Activated CD4-positive, alpha-beta T cell treated with anti-CD3 and anti-CD28 coated beads for 1 hour (primary cell): ENCODE measurements at places on chromosomes 2 and 18.

- DNase-seq, result no peak
Observed at GRCh38 chr18:8791171-8791651, 85.9 kb downstream of the MTCL1 start.

GRCh38 chr18:71011389-71011788 is 722.5 kb downstream of the SOCS6 start:
- DNase-seq, result no peak

DNA sequence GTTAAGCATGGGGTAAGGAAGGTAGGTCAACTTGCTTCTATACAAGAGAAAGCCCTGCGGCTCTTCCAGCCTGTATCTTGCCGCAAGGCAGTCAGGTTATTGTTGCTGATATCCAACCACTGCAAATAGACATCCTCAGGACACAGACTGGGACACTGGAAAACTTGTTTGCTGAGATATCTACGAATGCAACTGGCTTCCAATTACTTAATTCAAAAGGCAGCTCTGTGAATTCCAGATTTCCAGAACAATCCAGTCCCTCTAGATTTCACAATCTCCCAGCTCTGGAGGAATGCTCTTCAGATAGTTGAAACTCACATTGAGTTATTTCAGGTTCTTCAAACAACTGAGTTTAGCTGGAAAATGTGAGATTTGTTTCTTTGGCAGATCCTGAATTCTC is 34.6 kb upstream of the SP9 start:
- no peak for DNase-seq

DNA sequence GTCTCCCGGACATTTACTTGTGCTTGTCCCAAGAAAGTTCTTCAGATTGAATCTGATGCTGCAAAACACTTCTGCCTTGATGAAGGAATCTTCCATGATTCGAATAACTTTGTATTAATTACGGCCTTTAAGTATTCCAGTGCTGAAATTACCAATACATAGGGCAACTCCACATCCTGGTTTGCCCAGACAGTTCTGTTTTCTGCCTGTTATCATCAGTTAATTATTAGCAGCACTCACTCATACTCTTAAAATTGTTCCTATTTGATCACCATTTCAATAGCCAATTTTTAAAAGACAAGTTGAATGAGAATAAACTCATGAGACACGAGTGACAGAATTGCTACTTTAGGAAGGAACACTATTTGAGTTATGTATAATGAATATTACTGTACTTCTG is 620.7 kb upstream of the ZEB2 start:
- no peak for DNase-seq

DNA sequence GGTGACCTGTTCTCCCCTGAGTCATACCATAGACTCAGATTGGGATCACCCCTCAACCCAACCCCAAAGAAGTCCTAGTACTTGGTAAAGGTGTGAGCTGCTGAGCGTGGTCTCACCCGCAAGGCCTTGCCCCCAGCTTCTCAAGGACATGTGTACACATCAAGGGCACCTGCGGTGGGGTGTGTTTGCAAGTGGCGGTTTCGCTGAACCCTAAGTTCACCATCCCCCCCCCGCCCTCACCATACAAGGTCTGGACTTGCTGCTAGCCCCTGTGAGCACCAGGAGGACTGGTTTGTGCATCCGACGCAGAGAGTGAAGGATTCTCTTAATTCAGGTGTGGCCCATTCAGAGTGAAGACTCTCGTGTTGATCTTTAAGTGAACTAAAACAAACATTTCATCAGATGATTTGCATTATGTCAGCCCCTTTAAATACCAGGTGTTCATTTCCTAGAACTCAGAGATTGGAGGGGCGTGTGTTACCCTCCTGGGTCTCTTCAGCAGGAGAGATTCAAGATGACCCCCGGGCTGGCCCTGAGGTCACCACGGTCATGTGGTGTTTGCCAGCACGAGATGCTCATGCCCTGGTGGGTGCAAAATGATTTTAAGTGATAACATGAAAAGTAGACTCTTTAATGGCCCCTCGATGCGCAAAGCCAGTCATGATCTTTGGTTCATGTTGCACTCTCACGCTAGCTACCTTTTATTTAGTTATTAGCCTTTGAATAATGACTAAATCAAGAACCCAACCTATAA is 27.8 kb downstream of the MTERF4 start:
- no peak for DNase-seq

GRCh38 chr2:134792186-134792585 is 46.2 kb upstream of the ACMSD start:
- no peak for DNase-seq

- no peak for DNase-seq
Observed at GRCh38 chr2:62334440-62335058, 138.6 kb downstream of the B3GNT2 start.

DNA sequence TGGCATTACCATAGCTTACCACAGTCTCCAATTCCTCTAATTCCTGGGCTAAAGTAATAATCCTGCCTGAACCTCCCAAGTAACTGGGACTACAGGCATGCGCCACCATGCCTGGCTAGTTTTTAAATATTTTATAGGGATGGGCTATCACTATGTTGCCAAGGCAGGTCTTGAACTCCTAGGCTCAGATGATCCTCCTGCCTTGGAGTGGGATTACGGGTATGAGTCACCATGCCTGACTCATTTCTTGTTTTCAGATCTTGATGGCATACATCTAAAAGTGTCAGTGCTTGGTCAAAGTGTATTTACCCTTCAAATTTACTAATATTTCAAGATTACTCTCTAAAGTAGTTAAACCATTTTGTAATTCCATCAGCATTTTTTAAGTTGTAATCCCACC is 9.4 kb upstream of the SOCS6 start:
- no peak for DNase-seq

- DNase-seq, result no peak
Observed at GRCh38 chr2:37648331-37649011, 23.0 kb downstream of the CDC42EP3 start.

GRCh38 chr18:48910972-48911545 is 39.7 kb downstream of the SMAD7 start:
- no peak for DNase-seq

DNA sequence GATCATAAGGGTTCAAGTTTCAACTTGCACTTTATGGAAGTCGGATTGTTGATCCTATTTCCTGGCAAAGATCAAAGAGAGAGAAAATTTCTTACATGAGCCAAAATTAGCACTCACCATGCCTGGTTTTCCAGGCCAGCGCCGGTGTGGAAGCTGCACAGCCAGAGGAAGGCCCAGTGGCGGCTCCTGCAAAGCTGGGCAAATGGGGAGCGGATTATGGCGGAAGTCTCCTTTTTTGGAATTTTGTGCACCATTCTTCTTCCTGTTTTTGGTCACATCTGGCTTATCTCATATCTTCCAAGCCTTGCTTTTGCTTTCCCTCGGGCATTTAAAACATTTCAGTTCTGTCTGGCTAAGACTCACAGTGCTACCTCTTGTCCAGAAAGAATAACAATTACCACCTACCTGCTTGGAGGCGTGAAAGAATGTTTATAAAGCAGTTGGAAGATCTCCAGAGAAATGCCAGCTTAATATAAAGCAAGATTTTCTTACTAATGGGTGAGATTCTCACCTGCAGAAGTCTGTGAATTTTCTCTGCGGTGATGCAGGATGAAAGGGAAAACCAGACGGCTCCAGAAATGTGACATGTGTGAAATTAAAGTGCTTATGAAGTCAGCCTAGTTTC is 94.3 kb downstream of the ASAP2 start:
- DNase-seq, result no peak

GRCh38 chr2:107428781-107429180 is 397.9 kb upstream of the RGPD4 start:
- DNase-seq, result no peak

DNA sequence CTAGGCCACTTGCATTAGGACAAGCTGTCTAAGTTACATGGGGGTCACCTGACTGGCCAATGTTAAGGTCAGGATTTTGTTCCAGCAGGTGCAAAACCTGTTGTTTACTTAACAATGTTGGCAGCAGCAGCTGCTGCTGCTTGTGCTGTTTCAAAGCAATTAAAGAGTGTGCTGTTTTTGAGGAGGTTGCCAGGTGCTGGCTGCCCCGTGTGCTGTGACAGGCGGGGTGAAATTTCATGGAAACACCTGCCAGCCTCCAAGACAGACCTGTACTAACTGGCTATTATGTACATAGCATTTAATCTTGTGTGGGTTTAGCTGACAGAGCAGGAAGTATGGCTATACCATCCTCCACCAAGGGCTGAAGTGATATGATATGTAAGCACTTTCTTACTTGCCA is 224.9 kb downstream of the ASXL3 start:
- no peak for DNase-seq

DNA sequence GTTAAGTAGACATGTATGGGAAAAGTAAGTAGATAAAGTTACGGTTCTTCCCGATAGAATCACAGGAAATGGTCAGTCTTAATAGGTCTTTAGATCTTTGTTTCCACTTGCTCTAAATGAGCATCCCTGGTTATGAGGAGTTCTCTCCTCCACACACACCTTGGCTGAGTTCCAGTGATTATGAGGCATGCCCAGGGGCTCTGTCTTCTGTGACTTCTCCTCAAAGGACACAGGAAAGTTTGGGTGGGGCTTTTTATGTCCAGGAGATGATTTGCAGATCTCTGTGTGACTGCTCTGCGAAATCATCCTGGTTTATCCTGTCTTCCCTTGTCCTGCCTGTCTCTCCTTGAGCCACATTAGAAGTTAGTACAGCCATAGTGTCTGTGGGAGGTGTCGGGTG is 83.9 kb upstream of the EML6 start:
- DNase-seq, result no peak

DNA sequence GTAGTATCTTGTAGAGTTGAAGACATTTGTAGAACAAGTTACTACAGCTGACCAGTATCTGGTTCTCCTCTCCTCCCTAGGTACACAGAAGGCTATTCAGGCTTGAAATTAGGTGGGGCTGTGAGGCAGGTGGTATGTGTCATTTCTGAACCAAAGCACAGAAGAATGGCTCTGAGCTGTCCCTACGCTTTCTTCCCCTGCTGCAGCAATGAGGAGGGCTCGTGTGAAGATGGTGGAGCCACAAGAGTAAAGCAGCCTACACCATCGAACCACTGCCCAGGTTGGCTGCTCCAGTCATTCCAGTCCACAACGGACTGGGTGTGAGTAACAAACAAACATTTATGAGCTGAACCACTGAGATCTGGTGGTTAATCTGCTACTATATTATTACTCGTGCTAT is 148.9 kb downstream of the DTNB start:
- no peak for DNase-seq

DNA sequence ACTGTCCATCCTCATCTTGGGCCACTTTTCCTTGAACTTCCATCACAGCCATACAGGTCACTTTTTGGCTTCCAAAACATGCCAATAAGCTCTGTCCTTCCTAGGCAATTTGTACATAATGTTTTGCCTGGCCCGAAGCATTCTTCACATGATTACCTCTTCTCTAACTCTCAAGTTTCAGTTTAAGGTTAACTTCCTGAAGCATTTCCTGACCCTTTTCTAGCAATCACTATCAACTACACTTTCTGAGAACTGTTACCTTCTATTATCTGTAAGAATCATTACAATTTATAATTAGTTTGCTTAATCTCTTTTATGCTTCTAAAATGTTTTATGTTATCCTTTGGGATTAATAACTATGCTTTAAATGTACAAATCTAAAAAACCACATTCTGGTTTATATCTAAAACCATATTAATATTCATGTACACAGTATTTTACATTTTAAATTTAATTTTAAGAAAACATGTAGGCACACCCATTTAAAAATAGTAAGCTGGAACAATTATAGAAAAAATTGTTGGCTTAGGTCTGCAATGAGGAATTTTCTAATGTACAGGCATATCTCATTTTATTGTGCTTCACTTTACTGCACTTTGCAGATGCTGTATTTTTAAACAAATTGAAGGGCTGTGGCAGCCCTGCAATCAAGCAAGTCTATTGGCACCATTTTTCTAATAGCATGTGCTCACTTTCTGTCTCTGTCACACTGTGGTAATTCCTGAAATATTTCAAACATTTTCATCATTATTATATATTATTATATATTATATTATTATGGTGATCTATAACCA is 76.4 kb downstream of the C2orf74 start:
- DNase-seq, result no peak

DNA sequence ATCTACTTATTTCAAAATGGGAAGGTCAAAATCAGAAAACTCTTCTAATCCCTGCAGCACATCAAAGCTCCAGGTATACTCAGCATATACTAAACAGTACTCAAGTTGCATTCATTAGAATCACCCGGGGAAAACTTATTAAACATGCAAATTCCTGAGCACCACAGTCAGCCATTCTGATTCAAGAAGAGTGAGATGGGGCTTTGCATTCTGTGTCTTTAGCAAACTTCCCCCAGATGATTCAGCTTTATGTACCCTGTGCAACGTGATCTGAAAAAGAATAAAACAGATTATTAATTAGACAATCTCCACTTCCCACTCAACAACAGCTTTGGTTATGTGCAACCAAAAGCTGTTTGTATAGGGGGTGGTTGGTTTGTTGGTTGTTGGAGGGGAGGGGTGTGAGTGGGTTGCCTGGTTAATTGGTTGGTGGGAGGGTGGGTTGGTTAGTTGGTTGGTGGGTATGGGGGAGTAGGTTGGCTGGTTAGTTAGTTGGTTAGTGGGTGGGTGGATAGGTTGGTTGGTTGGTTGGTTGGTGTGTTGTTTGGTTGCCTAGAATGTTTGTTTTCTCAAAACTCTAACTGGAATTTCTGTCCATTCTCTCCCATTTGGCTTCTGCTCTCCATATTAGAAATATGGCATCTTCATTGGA is 112.5 kb upstream of the AGAP1 start:
- DNase-seq, result no peak

- no peak for DNase-seq
Observed at GRCh38 chr2:28363686-28364280, 28.9 kb upstream of the FOSL2 start.

GRCh38 chr2:65435625-65436168 is 3.3 kb upstream of the SPRED2 start:
- peak; percentile 13 for DNase-seq

- DNase-seq, result no peak
Observed at GRCh38 chr2:74564222-74564621, 9.7 kb downstream of the DOK1 start.

DNA sequence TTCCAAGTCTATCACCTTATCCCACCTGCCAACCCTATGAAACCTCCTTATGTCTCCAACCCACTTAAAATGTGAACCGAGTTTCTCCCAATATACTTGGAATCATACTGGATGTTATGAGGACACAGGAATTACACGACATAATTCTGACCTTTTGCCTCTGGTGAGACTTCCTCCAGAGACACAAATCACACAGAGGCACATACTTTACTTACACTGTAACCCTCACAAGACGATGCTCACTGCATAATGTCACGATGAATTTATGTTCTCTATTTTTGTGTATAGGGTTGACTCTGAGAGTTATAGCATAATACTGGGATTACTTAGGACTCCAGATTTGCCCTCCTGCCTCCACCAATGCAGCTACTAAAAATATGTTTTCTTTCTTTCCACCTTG is 28.0 kb upstream of the SETBP1 start:
- no peak for DNase-seq

GRCh38 chr2:239204876-239205468 is 195.8 kb downstream of the HDAC4 start:
- no peak for DNase-seq

DNA sequence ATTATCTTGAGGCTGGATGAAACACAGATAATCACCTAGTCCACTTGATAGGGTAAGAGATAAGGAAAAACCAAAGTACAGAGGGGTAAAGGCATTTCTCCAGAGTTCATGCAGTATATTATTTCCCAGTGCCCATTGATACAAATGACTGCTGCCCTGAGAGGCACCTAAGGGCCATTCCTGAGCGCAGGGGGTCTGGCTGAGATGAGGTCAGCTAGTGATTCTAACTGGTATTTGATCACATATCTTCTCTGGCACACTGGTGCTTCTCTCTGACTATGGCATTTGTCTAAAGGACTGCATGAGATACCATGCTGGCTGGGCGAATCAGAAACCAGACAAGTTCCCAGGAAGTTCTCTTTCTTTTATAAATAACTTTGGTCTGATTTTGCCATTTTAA is 73.3 kb upstream of the TFCP2L1 start:
- no peak for DNase-seq

GRCh38 chr2:33859811-33860461 is 260.8 kb upstream of the FAM98A start:
- no peak for DNase-seq
